ENCODE measurements at places on chromosomes 4 and X.

- H3K27me3 ChIP-seq = no peaks in the 10 kb centered on the region
- H3K4me3 ChIP-seq = no peak overlapping the region
- no peak overlapping the region for H3K27ac ChIP-seq
- H3K4me1 ChIP-seq = no peaks in the 10 kb centered on the region
Observed at GRCh38 chr4:168995537-168996295, 14.3 kb downstream of the CBR4 start.

DNA sequence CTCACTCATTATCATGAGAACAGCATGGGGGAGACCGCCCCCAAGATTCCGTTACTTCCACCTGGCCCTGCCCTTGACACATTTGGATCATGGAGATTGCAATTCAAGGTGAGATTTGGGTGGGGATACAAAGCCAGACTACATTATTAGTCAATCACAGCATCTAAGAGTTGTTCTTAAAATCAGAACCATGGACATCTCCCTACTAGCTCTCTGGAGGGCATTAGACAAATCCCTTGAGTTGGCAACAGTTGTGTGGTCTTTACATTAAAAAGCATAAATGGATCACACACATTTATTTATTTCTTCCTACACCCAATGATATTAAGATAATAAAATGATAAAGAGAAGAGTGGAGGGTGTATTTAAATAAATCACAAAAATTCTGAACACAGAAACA lies 262.8 kb upstream of the VCX start:
- H3K27me3 ChIP-seq = no peaks in the 10 kb centered on the region
- no peak for DNase-seq
- no peak overlapping the region for H3K4me3 ChIP-seq
- no peak overlapping the region for H3K27ac ChIP-seq

DNA sequence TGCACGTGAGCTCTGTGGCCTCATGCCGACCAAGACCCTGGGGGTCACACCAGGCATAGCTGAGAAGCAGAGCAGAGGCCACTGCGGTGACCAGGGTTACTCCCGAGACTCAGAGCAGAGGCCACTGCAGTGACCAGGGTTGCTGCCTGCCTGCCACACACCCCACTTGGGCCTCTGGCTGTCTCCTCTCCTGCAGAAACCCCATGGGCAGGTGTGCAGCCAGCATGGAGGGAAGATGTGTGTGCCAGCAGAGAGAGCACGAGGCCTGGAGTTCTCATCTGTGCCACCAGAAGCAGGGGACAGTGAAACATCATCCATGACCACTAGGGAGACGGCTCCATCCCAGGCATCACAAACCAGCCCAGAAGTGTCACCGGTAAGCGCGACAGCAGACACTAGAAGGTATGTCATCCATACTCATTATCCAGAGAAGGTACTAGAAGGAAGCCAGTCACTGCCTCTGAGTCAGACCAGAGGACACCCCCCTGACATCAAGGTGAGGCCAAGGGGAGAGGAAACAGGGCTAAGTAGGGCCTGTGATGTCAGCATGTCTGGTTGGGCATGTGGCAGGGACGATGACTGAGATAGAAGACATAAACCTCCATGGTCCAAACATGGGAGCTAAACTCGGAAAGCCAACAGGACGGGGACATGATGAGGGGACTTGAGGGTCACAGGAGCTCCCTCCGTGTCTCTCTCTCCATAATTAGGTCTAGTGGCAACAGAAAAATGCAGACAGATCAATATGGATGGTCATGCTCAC lies 24.2 kb upstream of the SPON2 start:
- no peaks in the 10 kb centered on the region for H3K27me3 ChIP-seq
- no peak overlapping the region for H3K4me3 ChIP-seq
- H3K4me1 ChIP-seq = peaks cover 46% of the 10 kb centered on the region
- H3K27ac ChIP-seq = no peak overlapping the region
- no peak for DNase-seq

GRCh38 chr4:156774422-156774821 lies 197.2 kb downstream of the PDGFC start:
- no peak overlapping the region for H3K27ac ChIP-seq
- H3K27me3 ChIP-seq = no peaks in the 10 kb centered on the region
- H3K4me3 ChIP-seq = no peak overlapping the region
- DNase-seq = no peak
- no peaks in the 10 kb centered on the region for H3K36me3 ChIP-seq

- DNase-seq = no peak
- no peaks in the 10 kb centered on the region for H3K27me3 ChIP-seq
- H3K27ac ChIP-seq = no peak overlapping the region
- H3K4me1 ChIP-seq = no peaks in the 10 kb centered on the region
- H3K4me3 ChIP-seq = no peak overlapping the region
Observed at GRCh38 chr4:184693056-184693455, 40.8 kb downstream of the CENPU start.

DNA sequence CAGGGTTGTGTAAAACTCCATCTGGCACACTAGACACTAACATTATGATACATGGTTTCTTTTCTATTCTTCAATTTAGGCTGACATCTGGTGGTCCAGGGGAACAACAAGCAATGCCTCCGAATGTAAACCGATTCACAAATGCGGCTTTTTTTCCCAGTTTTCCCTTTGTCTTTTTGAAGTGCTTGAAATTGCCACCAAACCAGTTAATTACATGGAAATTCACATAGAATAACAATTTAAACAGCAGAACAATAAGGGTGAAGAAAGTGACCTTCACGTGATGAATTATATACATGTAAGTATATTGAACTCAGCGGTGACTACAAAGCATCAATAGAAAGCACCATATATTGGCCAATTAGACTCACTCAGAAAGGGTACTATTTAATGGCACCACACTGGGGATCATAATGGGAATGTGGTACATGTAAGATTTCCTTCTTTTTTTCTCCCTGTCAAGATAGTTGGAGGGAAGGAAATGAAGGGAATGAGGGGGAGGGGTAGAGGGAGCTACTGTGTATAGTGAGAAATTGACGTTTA lies 103.9 kb downstream of the MMRN1 start:
- no peak overlapping the region for H3K27ac ChIP-seq
- H3K27me3 ChIP-seq = no peaks in the 10 kb centered on the region
- no peak overlapping the region for H3K4me3 ChIP-seq
- no peaks in the 10 kb centered on the region for H3K4me1 ChIP-seq

Measured in upper lobe of left lung (tissue), 6 donors.